ENCODE measurements at places on chromosomes 3 and 15.

- no peak for DNase-seq
Measured at GRCh38 chr15:83275412-83275811, 9.1 kb downstream of the BNC1 start.

- no peak for DNase-seq
Measured at GRCh38 chr15:38954090-38954489, 389.5 kb upstream of the RASGRP1 start.

- peak; percentile 3 for DNase-seq
Measured at GRCh38 chr3:11306817-11307589, 34.8 kb downstream of the ATG7 start.

GRCh38 chr15:91635641-91636040 lies 217.9 kb upstream of the SLCO3A1 start:
- DNase-seq = no peak

DNA sequence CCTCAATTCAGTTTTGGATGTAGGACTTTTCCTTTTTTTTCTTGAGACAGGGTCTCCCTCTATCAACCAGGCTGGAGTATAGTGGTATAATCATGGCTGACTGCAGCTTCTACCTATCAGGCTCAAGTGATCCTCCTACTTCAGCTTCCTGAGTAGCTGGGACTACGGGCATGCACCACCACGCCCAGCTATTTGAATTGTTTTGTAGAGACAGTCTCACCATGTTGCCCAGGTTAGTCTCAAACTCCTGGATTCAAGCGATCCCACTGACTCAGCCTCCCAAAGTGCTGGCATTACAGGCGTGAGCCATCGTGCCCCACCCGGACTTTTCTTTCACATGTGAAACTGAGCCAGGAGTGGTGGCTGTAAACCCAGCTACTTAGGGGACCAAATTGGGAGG lies 3.5 kb downstream of the RNU5B-1 start:
- DNase-seq = no peak

GRCh38 chr15:63396152-63396928 lies 14.7 kb upstream of the CA12 start:
- DNase-seq = no peak

DNA sequence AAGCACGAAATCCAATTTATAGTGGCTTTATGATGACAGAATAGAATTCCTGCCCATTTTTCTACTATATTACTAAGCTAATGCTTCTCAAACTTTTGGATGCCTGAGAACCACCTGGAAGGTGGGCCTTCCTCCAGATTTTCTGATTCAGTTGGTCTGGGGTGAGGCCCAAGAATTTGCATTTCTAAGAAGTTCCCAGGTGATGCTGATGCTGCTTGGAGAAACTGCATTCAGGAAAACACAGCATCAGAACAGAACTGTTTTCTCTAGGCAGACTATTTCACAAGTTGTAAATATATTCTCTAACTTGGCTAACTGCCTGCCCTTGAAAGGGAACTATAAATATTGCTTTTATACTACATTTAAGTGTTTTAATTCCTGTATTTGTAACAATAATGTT lies 644.9 kb upstream of the DPPA4 start:
- no peak for DNase-seq

- DNase-seq = no peak
Measured at GRCh38 chr15:101296418-101297405, 1.7 kb upstream of the SNRPA1 start.

DNA sequence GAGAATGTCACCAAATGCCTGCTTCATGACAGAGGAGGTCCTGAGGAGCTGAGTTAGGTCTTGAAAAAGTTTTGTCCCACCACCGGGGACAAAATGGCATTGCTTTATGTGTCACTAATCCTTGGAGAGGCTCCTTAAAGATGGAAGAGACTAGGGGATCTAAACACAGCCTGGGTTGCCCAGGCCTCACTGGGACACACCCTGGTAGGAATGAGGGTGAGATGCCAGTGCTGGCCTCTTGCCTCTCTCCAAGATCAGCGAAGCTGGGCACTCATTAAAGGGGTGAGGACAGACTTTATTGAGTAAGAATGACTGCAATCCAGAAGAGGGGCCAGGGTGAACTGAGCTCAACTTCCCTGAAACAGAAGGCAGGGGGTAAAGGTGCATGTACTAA lies 58.5 kb upstream of the KLF13 start:
- no peak for DNase-seq

- no peak for DNase-seq
Measured at GRCh38 chr15:98718426-98719136, 70.2 kb downstream of the IGF1R start.

DNA sequence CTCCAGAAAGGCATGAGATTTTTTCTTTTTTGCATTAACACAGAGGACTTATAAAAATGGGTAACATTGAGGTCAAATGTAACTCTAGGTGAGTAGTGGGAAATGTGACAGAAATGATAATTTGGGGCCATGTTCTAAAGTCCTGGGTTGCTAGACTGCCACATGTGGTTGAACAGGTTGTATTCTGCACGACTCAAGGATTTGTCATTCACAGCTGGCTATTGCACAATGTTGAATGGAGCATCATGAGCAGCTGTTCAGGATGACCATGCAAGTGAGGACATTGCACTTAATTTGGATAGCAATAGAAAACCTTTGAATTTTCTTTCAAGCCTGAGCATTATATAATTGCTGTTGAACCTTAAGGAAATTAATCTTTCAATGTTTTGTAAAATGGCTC lies 396.6 kb downstream of the NAALADL2 start:
- DNase-seq = no peak

DNA sequence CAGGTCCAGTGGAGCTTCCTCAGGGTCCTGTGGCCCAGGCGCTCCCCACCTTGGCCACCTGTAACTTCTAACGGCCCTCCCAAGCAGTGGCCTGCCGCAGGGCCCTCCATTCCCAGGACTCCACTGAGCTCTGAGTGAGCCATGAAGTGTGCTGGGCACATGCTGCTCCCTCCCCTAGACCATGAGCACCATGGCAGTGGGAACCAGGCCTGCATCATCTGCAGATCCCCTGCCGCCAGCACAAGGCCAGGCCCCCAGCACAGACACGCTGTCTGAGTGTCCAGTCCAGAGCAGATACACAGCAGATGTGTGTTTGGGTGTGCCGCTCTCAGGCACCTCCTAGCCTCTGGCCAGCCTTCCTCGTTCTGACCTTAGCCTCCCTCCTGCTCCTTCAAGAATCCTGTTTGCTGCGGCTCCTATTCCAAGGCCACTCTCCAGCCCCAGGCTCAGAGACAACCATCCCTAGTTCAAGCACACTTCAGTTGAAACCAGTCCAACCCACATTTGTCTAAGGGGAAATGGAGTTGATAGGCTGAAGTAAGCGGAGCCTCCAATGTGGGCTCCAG lies 7.0 kb upstream of the KLF15 start:
- no peak for DNase-seq

- no peak for DNase-seq
Measured at GRCh38 chr3:180252683-180253082, 215.9 kb upstream of the PEX5L start.

DNA sequence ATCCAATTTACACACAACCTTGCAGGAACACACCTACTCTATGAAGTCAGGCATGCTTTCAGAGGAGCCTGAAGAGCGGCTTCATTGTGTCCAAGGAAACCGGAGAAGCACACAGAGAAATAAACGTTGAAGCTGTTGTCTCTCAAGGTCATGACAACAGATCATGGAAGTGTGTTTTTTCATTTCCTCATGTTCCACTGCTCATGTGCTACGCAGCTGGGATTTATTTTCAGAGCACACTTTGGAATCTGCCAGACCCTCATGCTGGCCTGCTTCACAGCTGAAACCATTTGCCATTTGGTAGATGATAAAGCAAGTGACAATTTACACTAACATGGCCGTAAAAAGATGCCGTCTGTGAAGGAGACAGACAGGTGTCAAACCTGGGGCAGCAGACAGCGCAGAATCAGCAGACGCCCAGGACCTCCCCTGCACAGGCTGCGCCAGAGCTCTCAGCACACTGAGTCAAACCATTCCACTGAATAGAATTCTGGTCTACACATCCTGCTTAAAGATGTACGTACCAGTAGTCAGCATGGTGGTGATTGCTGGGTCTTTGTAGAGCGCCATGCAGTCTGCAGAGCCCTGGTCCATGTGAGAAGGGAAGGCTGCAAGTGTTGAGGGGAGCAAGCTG lies 99.3 kb downstream of the ARNT2 start:
- no peak for DNase-seq

- DNase-seq = no peak
Measured at GRCh38 chr15:27165590-27165989, 194.6 kb downstream of the GABRG3 start.

DNA sequence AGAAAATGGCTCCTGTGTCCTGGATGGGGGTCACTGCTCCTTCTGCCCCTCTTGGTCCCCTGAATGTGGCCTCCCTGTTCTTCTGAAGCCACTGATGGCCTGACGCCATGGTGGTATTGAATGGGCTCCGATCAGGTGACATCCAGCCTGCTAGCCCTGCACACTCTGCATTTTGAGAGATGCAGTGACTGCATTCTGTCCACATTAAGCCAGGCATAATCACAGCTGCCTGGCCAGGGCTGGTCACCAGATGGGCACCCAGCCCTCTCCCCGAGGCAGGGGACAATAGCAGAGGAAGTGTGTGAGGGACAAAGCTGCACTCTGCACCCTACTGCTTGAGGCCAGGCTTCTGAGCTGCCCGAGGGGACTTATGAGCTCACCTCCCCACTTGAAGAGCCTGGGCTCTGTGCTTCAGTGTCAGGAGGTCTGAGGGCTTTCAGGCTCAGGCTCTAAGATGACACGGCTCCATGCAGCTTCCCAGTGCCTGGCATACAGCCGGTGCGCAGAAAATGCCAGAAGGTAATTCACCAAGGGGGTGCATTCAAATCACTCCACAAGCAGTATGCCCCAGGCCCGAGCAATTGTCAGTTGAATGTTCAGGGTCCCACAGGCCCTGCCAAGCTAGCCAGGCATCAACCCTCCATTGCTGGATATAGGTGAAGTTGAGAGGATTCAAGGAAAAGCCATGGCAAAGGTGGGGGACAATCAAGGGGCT lies 56.8 kb downstream of the WNT7A start:
- DNase-seq = no peak

DNA sequence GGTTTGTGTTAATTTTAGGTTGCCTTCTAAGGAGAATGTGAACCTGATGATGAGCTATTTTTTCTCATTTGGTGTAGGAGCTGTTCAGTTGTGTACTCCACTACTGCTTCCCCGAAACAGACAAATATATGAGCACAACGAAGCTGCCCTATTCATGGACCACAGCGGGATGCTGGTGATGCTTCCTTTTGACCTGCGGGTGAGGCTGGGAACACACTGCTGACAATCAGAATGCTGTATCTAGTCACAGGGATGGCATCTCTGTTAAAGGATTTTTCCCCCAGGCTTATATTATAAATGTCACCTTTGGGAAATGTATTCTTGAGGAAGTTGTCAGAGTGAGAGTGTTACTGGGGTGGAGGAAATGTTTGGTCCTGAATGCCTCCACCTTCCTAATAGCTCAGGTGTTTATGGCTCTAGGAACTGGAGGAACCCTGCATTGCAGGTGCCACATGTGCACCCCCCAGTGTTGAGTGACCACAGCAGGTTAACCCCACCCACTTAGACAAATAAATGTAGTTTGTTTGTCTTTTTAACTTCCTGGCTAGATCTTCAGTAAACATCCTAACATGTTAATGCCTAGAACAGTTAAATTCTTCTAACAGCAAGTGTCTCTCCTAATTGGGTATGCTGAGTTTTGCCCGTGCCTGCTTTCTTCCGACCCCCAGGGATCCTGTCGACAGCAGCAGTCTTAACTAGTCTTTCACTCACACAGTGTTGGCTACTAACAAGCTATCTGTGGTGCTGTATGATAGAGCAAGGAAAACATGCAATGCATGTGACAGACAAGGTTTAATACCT lies 35.7 kb downstream of the SRP14 start:
- DNase-seq = no peak

DNA sequence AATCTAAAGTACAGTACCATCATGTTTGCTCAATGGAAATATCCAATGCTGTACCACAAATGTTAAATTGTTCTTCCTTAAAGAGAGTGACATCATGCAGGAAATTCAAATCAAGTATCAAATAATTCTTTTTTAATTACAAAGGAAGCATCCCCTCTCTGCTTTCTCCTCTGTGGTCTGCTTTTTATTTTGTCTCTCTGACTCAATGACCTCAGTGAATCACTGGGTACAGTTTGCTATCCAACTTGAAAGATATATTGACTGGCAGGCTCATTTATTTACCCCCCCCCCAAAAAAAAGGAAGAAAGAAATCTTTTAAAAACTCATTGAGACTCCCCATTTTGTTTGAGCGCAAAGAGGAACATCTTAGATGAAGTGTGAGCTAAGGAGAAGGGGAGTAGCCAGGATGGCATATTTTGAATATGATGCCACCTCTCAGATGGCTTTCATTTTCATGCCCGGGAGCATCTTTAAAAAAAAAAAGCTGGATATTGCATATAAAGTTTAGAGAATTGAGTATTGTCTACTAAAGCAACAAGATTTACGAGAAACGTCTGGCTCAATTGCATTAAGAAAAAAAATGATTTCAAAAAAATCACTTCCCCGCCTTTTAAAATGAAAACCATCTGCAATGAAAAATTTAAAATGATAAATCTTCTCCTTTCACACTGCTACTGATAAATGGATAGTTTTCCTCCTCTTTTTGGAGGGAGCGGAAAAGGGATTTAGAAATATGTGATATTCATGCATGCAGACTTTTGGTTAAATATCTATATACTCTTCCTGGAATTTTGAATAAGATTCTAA lies 307.1 kb upstream of the DPH6 start:
- no peak for DNase-seq

- no peak for DNase-seq
Measured at GRCh38 chr3:59234884-59235633, 185.2 kb upstream of the CFAP20DC start.

- DNase-seq = no peak
Measured at GRCh38 chr3:124965413-124965812, 30.9 kb upstream of the MUC13 start.

- no peak for DNase-seq
Measured at GRCh38 chr3:40068636-40069035, 240.9 kb upstream of the EIF1B start.

GRCh38 chr15:41499109-41499851 lies 5.6 kb downstream of the ITPKA start:
- DNase-seq = no peak

DNA sequence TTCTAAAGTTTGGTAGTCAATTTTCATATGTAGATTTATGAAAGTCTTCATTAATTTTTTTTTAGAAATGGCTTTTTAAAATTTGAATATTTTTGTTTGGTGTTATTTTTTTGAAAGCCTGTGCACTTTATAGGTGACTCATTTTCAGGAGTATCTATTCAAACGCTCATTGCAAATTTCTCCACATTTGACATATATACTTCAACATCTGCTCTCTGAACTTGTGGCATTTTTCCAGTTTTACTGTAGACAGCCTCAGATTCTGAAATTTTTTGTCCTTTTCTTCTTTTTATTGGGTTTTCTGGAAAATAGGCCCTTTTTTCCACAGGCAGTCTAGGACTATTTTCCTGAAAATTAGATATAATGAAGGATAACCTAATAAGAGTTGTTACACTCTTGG lies 396.6 kb downstream of the RBMS3 start:
- DNase-seq = no peak

Data from stimulated activated CD4-positive, alpha-beta T cell treated with anti-CD3 and anti-CD28 coated beads, Interleukin-1b, Interleukin-23, amount 100 ng/mL, for 4 hours (primary cell).